Activated CD4-positive, alpha-beta T cell treated with anti-CD3 and anti-CD28 coated beads, Interleukin-2, Interleukin-4, amounts not matched to agents 100 ng/mL and 50 ng/mL, durations not matched to agents 16 hours and 8 hours (primary cell): ENCODE measurements at places on chromosomes 5 and 9.

DNA sequence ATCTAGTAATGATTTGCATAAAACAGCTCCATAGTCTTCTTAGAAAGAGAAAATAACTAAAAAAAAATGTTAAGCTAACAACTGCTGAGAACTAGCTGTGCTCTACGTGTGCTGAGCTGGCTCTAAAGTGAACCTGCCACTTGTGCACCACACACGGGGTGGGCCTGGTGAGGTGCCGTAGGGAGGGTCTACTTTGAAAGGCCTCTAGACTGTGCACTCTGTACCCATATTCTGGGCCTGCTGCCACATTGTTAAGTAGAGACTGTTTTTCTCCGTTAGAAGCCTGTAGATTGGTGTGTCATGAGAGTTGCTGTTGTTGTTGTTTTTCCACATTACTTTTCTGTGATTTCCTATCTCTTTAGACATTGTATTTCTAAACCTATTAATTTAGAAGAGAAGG is 93.9 kb downstream of the CD180 start:
- DNase-seq = no peak

DNA sequence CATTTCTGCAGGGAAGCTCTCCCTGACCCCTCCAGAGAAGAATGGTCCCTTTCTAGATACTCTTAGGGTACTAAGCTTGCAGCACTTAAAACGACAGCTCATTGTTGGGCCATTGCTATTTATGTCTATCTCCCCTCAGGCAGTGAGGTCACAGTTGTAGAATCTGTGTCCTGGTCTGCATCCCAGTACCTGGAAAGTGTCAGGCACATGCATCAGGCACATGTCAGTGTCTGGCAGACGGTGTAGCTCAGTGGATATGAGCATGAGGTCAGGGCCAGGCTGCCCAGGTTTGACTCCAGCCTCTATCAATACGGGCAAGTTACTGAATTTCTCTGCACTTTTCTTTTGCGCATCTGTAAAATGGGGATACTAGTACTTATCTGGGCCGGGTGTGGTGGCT is 22.2 kb upstream of the EEIG1 start:
- no peak for DNase-seq

DNA sequence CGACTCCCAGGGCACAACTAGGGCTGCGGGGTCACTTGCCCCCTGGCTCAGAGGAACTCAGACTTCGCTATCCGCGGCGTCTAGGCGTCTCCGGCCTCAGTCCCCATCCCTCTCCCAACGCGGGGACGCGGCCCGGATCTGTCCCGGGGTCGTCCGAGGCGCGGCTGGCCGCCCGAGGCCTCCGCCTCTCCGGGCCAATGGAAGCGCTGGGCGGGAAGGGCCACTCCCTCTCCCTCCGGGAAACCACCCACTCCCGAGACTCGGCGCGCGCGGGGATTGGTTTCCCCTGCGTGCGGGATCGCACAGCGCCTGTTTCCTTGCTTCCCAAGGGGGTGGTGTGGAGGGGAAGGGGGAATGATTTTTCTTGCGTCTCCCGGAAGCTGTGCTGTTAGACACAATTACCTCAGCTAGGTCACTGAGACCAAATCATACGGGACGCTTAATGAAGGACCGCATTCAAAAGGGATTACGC is 38.3 kb downstream of the NR2F1 start:
- DNase-seq = no peak

GRCh38 chr9:23258569-23258968 is 567.5 kb downstream of the ELAVL2 start:
- DNase-seq = no peak

- peak; percentile 6 for DNase-seq
Measured at GRCh38 chr9:76603448-76603895, 144.5 kb downstream of the GCNT1 start.

- DNase-seq = no peak
Measured at GRCh38 chr5:60458666-60459065, 241.3 kb downstream of the DEPDC1B start.

DNA sequence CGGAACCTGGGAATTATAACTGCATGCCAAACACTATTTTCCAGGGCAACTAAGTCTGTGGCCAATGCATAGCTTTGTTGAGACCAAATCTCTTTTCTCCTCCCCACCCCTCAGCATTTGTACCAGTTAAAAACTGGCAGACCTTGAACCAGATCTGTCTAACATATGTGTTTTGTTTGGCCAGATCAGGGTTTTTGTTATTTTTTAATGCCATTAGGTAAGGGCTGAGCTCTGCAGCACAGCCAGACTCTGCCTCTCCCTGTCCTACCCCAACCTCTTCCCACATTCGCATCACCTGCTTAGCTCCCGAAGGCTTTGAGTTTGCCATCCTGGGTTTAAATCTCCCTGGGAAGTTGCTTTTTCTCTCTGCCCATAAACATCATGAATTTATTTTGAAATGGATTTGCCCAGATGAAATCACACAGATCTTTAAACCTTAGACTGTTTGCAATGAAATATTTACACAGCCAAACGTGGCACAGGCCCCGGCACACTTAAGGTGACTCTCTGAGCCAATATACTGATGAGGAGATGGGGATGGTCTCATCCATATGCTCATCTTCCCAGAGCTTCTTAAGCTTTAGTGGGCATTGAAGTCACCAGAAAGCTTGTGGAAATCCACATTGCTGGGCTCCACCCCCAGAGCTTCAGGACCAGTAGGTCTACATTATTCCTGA is 54.0 kb upstream of the ALDH1B1 start:
- no peak for DNase-seq

- DNase-seq = no peak
Measured at GRCh38 chr5:59184769-59185168, 601.9 kb downstream of the RAB3C start.

DNA sequence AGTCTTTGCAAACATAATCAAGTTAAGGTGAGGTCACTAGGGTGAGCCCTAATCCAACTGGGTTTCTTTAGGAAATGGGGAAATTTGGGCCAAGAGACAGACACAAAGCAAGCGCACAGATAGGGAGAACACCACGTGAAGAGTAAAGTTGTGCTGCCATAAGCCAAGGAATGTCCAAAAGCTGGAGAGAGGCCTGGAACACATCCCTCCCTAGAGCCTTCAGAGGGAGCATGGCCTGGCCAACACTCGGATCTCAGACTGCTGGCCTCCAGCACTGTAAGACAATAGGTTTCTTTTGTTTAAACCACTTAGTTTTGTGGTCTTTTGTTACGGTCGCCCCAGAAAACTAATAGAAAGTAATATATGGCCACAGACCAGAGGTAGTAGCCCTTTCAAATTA is 8.1 kb upstream of the ROR2 start:
- no peak for DNase-seq

GRCh38 chr9:27771803-27772545 is 198.7 kb upstream of the C9orf72 start:
- DNase-seq = no peak

DNA sequence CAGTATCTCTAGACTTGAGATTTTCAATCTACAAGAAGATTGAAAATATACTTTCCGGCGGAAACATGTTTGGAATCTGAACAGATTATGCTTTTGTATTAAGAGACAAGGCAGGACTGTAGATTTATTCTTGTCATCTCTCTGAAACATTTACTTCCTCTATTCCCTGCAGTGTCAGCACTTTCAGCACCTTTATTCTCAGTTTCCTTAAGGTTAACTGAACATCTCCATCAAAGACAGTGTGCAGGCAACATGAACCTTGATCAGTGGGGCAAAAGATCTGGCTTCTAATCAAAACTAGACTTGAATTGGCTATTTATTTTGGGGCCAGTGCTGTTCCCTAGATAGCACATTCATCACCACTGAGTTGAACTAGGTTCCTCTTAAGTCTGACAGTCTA is 129.9 kb upstream of the HCN1 start:
- no peak for DNase-seq

DNA sequence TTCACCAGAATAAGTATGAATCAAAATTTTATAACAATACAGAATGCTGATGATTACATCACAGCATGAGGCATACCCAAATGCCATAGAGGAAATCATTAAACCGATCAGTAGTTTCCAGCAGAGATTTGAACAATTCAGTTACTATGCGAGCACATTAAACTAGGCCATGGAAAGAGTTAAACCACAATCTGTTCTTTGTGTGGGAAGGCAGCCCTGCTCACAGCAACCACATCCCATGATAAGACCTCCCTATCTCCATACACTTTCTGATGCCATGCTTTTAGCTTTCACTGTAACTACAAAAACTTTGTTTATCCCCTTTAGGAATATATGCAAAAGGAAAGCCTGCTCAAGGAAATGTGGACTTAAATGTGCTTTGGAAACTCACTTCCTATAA is 4.5 kb downstream of the NFIB start:
- DNase-seq = no peak

DNA sequence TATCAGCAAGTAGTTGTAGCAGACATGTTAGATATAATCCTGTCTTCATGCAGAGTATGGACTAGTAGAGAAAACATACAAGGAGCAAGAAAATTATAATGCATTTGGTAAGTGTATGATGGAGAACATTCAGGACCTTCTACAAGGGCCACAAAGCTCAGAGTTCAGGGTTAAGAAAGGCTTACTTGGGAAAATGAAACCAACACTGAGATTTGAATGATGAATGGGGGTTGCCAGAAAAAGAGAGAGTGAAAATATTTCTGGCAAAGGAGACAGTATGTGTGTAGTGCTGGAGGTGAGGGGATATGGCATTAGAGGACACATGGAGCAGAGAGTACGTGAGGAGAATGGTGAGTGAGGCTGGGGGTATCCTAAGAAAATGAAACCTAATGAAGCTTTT is 169.8 kb upstream of the STK32A start:
- DNase-seq = no peak

GRCh38 chr9:75448281-75448680 is 360.0 kb downstream of the OSTF1 start:
- no peak for DNase-seq

- peak; percentile 53 for DNase-seq
Measured at GRCh38 chr9:136729144-136729543, 13.6 kb downstream of the LCN10 start.

DNA sequence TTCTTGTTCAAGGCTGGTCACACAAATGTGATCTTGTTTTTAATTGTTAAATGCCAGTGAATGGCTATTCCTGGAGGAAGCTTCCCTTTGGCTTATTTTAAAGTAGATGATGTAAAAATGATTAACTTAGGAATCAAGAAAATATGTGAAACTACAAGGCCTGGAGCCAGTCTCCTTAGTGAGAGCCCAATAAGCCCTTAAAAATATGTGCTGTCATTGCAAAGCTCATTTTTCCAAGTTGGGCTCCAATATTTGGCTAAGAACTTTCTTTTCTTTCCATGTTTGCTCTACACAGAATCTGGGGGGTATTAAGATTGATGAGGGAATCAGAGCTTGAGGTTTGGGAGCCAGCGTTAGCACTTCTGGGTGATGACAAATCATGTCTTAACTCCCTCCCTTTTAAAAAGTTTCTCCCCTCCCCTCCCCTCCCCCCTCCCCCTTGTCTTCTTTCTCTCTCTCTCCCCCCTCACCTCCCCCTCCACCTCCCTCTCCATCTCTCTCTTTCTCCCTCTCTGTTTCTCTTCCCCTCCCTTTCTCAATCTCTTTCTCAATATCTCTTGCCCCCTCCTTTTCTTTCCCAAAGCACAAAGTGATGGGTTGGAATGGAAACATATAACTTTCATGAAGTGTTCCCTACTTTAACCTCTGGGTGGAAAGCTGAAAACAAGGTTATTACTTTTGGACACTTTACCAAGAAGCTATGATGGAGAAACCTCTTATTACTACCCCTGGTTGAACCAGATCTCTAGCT is 86.0 kb downstream of the FBXL7 start:
- no peak for DNase-seq

- DNase-seq = no peak
Measured at GRCh38 chr5:144017119-144017518, 153.3 kb downstream of the YIPF5 start.

GRCh38 chr9:118088090-118088489 is 383.9 kb downstream of the TLR4 start:
- no peak for DNase-seq

- DNase-seq = no peak
Measured at GRCh38 chr5:14598225-14598624, 16.6 kb downstream of the OTULINL start.

DNA sequence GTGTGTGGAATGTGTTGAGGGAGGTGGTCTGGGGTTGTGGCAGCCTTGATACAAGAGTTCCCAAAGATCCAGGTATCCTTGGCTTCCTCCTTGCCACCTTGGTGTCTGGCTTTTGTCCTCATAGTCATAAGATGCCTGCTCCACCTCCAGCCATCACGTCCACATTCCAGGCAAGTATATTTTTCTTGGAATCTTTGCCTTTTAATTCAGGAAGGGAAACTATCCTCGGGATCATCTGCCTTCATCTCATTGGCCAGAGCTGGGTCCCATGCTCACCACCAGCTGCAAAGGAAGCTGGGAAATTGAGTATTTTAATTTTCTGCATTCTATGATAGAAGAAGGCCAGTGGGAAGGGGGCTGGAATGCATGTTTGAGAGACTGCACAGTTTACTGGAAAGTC is 186.7 kb downstream of the C9orf50 start:
- DNase-seq = no peak

GRCh38 chr9:12846035-12846434 is 71.2 kb downstream of the LURAP1L start:
- DNase-seq = no peak

- DNase-seq = no peak
Measured at GRCh38 chr5:77282337-77283027, 72.0 kb downstream of the PDE8B start.

DNA sequence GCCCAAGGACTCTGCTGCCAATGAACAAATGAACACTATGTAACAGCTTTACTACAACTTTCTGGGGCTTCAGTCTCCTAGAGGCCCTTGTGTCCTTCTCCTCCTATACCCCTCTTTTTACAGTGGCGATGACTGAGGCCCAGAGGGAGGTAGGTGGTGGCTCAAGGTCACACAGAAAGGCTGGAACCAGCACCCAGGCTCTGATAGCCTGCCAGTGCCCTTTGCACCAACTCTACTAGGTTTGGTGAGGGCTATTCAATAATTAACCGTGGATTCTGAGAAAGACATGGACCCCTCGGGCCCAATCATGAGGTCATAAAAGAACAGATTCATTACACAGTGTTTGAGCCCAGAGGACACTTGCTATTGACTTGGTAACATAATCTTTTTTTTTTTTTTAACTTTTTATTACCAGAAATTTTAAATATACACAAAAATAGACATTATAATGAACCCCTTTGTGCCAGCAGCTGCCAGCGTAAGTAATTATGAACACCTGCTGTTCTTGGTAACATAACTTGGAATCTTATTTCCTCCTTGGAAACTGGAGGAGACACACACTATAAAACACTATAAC is 6.1 kb upstream of the ALDH1B1 start:
- DNase-seq = no peak

DNA sequence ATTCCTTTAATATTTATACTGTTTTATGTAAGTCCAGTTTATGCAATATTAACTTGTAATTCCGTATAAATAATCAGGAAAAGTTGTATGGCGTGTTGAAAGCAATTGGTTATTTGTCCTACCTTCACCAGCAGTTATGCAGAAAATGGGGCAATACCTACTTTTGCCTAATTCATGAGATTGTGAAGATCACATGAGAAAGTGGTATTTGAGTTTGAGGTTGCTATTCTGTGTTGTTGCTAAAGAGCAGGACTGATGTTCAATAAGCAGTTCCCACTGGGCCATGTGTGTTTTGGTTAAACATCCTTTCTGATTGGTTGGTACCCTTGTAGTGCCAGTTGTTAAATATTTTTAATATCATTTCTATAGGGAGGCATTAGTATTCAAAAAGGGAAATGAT is 3.2 kb downstream of the TGFBR1 start:
- DNase-seq = no peak

- DNase-seq = no peak
Measured at GRCh38 chr5:159242656-159243055, 20.4 kb upstream of the UBLCP1 start.

GRCh38 chr5:113354055-113354454 is 80.7 kb downstream of the TSSK1B start:
- no peak for DNase-seq

GRCh38 chr5:31641575-31641974 is 2.6 kb downstream of the PDZD2 start:
- DNase-seq = no peak
